ENCODE measurements at places on chromosomes 4 and X.

- no peak for DNase-seq
Observed at GRCh38 chr4:138494931-138495330, 252.8 kb upstream of the SLC7A11 start.

- DNase-seq: no peak
Observed at GRCh38 chr4:22245294-22245693, 270.6 kb downstream of the ADGRA3 start.

DNA sequence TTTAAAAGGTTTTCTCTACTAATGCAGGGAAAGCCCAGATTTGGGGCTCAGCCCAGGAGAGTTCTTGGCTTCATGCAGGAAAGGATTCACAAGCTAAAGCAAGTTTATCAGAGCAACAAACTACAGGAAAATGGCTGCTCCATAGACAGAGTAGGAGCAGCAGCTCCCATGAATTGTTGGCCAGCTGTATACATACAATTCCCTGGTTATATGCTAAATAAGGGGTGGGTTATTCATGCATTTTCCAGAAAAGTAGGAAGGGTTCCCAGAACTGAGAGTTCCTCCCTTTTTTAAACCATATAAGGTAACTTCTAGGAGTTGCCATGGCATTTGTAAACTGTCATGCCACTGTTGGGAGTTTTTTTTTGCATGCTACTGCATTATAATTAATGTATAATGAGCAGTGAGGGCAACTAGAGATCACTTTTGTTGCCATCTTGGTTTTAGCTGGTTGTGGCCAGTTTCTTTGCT is 2.6 kb downstream of the C4orf33 start:
- DNase-seq: no peak

- no peak for DNase-seq
Observed at GRCh38 chrX:52118262-52118661, 49.3 kb upstream of the MAGED4B start.

GRCh38 chrX:16981209-16981608 is 34.8 kb downstream of the REPS2 start:
- DNase-seq: no peak

- DNase-seq: no peak
Observed at GRCh38 chrX:113919387-113919786, 664.5 kb upstream of the HTR2C start.

- no peak for DNase-seq
Observed at GRCh38 chrX:120446498-120446897, 22.6 kb downstream of the LAMP2 start.

- DNase-seq: no peak
Observed at GRCh38 chr4:129208481-129208880, 112.5 kb downstream of the C4orf33 start.

DNA sequence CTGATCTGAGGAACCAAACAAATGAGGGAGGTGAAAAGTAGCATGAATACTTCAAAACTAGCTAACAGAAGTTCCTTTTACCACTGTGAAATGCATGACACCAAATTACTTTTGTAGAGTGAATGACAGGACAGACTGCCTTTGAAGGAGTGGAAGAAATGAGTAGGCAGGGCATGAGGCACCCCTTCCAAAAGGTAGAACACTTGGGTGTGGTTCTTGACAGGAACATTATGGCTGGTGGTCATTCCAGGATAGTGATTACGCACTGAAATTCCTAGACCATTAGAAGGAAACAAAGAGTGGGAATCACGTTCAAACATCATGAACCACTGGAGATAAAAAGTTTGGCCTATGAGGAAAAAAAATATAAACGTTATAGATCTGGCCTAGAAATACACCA is 4.9 kb downstream of the HUWE1 start:
- DNase-seq: no peak

GRCh38 chrX:41723826-41724225 is at the start of gene GPR82:
Gene GPR82, plus strand, starts transcription at chrX:41724181. Its CDS starts 2,846 bp downstream, at chrX:41727027.
- no peak for DNase-seq

DNA sequence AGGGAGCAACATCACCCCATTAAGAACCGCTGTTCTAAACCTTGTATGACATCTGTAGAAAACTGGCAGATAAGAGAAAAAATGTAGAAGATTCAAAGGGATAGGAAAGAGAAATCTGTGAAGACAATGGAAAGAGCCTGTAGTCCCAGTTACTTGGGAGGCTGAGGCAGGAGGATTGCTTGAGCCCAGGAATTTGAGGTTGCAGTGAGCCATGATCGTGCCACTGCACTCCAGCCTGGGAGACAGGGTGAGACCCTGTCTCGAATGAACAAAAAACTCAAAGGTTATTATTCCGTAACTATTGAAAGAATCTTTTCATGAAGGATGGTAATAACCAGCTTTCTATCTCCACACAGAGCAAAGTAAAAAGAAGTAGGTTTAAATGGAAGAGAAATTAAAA is 1.6 kb upstream of the CLCN4 start:
- no peak for DNase-seq
